Bone marrow (tissue), 2 donors: ENCODE measurements at places on chromosomes 6 and 20.

DNA sequence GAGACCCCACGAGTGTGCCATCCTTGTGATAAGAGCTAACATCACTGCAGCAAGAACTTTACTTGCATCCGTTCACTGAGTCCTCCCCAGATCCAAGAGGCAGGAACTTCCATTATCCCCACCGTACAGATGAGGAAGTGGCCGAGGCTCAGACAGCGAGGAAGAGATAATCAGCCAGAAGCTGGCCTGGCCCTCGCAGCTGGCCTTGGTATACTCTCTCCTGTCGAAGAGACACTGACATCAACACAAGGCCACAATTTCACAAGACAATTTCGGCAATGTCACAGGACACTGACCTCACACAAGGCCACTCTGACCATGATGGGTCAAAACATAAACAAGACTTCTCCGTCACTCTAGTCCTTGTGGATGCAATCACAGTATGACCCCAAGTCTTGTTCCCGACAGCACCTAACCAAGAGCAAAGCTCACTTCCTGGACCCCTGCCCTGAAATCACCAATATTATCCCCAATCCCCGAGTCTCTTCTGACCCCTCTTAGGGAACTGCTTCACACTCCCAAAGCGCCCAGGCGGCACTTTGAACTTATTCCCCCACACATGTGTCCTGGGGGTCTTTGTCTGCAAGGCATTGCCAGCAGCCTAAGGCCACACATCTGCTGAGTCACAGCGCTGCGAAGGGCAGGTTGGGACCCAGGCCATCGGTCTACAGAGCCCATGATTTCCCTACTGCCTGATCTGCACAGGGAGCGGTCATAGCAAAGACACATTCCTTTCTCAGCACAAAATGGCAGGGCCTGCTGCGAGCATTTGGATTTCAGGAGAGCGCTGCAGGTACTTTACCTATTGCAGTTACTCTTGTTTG lies 14.8 kb upstream of the VAPB start:
- DNase-seq: no peak

- DNase-seq: no peak
Observed at GRCh38 chr6:90502866-90503407, 83.9 kb downstream of the MAP3K7 start.

- no peak for DNase-seq
Observed at GRCh38 chr6:157284738-157285421, 38.4 kb downstream of the TMEM242 start.

GRCh38 chr6:7188492-7188891 lies 80.7 kb downstream of the RREB1 start:
- no peak for DNase-seq

DNA sequence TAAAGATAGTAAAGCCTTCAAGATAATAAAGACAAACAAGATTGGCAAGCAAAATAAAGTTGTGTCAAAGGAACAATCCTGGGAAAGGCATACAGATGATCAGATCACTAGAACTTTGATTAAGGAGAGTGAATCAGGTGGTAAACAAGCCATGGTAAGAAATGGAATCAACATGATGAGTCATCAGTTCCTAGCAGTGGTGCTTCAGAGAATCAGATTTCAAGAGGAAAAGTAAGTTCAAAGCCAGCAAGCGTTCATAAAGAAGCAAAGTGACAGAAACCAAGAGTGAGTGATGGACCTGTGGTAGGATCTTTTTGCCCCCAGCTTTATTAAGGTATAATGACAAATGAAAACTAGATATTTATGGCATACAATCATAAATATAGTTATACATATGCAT lies 340.4 kb downstream of the TPBG start:
- no peak for DNase-seq

GRCh38 chr6:85672623-85673022 lies 29.9 kb upstream of the SYNCRIP start:
- no peak for DNase-seq

DNA sequence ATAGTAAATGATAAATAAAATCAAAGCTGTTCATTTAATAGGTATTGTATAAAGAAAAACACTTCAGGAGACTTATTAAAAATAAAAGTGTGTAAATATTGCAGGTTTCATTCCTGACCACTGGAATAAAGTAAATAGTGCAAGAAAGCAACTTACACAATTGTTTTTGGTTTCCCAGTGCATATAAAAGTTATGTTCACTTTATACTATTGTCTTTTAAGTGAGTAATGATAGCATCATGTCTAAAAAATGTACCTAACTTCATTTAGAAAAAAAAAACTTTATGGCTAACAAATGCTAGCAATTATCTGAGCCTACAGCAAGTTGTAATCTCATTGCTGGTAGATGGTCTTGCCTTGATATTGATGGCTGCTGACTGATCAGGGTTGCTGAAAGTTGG lies 726.6 kb upstream of the POU3F2 start:
- no peak for DNase-seq

- DNase-seq: no peak
Observed at GRCh38 chr6:35368038-35368887, 25.9 kb downstream of the PPARD start.

DNA sequence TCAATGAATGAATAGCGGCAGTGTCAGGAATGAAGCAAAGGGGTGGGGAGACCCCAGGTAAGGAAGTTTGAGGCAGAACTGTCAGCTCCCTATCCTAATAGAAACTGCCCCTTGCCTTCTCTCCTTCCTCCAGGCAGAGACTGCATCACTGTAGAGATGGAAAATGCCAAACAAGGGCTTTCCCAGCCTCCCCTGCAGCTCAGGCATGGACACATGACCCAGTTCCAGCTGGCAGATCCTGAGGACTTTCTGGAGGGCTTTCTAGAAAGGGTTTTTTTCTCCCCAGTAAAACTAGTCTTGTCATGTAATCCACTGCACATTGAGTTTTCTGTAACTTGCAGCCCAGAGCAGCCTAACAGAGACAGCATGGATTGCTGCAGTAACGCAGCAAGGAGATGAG lies 17.9 kb upstream of the PNPLA1 start:
- no peak for DNase-seq

DNA sequence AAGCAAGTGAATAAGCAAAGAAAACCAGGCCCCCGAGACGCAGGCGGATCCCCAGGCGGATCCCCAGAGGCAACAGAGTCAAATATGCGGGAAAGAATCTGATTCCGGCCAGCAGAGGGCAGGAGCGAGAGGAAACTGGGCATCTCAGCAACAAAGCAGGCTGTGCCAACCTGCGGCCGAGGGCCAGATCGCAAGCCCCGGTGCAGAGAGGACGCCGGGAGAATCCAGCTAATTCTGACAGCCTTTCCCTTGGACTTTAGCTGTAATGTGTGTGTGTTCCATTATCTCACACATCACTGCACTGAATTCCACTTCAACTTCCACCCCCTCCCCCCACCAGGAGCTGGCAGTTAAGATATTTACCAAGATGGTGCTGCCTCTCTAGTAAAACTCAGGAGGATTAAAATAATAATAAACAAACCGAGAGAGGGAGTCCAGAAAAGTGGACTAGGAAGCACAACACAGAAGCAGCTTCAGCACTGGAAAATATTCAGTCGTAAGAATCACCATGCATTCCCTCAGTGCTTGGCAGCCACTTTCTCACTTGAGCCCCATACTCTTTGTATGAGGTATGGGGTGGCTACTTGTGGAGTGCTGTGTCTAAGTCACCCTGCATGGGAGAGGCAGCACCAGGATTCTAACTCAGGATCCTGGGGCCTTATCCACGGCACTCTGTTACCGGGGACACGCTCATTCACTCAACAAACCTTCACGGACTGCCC lies 66.2 kb upstream of the SNX9 start:
- DNase-seq: peak; percentile 47

DNA sequence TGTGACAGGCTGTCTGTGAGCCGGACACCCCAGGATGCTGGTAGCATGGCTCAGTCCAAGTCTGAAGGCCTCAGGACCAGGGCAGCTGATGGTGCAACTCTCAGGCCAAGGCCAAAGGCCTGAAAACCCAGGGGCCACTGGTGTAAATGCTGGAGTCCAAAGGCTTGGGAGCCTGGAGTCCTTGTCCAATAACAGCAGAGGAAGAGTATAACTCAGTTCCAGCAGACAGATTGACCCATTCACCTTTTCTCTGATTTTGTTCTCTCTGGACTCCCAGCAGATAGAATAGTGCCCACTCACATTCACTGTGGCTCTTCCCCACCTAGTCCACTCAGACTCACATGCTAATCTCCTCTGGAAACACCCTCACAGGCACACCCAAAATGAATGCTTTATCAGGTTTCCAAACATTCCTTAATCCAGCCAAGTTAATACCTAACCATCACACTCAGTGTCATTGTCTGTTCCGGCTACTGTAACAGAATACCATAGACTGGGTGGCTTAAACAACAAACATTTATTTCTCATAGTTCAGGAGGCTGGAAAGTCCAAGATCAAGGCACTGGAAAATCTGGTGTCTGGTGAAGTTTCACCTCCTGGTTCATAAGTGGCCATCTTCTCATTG lies 5.0 kb upstream of the TRAF3IP2 start:
- DNase-seq: no peak

DNA sequence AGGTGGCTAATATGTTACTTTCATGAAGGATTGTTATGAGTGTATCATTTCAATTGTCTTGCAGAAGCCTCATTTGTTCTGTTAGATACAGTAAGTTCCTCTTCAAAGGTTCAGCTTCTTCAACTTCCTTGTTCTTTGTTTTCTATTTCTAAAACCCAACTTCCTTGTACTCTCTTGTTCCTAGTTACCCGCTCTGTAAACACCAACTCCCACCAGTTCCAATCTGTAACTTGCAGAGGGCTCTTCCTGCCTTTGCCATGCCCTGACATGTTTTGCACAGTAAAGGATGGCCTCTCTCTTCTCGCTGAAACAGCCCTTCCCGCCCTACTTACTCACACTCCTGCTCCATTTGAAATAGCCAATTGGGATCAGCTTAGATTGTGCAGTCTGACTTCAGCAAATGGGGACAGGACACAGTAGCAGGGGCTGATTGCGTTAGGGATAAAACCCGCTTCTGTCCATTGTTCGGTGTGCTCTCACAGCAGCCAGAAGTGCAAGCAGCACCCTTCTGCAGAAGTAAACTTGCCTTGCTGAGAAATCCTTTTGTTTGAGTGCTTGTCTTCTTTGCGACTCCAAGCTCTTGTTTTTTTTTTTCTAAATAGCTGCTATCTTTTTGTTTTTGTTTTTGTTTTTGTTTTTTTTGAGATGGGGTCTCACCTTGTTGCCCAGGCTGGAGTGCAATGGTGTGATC lies 45.9 kb upstream of the POU5F1 start:
- DNase-seq: no peak

- no peak for DNase-seq
Observed at GRCh38 chr20:37288091-37288490, 1.4 kb upstream of the MANBAL start.

DNA sequence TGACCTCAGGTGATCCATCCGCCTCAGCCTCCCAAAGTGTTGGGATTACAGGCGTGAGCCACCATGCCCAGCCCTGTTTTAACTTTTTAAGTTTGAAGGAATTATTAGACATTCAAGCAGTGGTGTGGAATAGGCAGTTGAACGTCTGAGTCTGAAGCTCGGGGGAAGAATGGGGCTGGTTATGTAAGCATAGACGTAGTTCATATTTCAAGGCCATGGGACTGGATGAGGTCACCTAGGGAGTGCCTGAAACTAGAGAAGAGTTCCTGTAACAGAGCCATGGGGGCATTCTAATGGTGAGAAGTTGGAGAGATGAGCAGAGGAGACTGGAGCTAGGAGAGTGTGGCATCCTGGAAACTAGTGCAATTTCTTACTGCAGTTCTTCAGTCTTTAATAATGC lies 6.4 kb downstream of the CDKAL1 start:
- DNase-seq: no peak

- no peak for DNase-seq
Observed at GRCh38 chr20:8891039-8891438, 177.8 kb upstream of the PLCB4 start.

GRCh38 chr6:34425132-34425497 lies 754 bp downstream of the RPS10 start:
- no peak for DNase-seq

DNA sequence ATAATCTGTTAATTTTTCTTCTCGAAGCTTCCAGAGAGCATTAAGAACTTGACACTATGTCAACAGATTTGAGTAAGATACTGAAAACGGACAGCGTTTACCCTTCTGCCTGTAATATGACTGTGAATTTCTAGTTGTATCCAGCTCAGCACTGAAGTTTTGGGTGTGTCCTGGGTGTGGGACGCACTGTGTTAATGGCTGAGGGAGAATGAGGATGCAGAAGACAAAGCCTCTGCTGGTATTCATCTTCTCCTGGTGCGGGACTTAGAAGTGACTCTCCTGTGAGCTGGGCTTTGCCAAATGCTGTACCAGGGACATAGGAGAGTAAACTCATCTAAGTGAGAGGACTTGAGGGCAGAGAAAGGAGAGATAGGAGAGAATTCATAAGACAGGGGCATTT lies 90.3 kb upstream of the CLDN20 start:
- no peak for DNase-seq

GRCh38 chr6:43912598-43913371 lies 142.8 kb downstream of the VEGFA start:
- no peak for DNase-seq

GRCh38 chr20:38729767-38730166 lies 5.5 kb downstream of the SLC32A1 start:
- no peak for DNase-seq
